ENCODE measurements at places on chromosomes 6 and 20.

DNA sequence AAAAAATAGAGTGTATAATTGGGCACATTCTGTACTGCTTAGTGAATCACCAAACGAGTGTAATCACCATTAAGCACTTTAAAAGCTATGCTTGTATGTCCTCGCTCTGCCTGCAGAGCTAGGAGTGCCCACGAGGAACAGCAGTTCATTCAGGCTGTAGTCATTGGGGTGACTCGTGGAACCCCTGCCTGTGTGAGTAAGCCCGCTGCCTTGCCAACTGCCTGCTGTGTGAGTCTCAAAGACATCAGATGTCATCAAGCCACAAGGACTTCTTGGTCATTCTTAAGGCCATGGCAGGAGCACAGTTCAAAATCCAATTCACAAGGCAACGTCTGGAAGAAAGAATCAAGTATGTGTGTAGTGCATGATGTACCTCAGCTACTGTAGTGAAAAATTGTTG is 60.4 kb downstream of the FOXO3 start:
- DNase-seq, result no peak

DNA sequence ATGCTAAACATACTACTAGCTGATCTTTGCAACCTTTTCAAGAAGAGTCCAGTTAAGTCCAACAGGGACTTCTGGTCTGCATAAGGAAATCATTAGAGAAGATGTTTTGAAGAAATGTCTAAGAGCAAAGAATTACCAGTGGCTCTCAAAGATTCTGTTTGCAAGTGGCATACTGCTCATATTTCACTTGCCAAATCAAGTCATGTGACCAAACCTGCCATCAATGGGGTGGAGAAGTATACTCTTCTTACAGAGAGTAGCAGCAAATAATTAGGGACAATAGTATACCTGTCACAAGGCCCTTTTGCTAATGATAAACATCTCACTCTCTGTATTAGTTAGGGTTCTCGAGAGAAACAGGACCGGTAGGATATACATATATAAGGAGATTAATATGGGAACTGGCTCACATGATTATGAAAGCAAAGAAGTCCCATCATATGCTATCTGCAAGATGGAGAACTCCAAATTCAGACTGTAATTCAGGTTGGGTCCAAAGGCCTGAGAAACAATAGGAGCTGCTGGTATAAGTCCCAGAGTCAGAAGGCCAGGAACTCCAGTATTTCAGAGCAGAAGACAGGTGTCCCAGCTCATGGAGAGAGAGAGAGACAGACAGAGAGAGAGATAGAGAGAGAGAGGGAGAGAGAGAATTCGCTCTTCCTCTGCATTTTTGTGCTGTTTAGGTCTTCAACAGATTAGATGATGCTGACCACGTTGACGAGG is 111.5 kb downstream of the LCA5 start:
- DNase-seq, result no peak

- DNase-seq, result no peak
These were observed 21.1 kb upstream of the NEDD9 start for GRCh38 chr6:11253594-11253993.

- DNase-seq, result no peak
These were observed 46.1 kb upstream of the DSN1 start for GRCh38 chr20:36819659-36820058.

GRCh38 chr6:156427345-156427744 is 349.8 kb upstream of the ARID1B start:
- no peak for DNase-seq

DNA sequence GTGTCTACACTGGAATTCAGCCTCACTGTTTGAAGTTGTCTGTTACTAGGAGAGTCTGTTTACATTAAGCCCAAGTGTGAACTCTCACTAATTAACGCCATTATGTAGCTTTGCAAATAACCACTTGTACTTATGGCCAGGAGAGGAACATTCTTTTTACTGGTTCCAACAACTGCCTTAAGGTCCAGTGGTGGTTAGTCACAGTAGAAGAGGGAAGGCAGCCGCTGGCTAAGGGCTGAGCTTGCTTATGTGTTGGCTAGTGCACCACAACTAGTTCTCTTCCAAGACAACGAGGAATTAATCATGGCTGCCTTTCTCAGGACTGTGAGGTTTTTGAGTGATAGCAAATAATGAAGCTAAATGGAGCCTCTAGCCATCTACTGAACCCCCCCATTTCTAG is 14.9 kb upstream of the SLC22A23 start:
- DNase-seq, result no peak

DNA sequence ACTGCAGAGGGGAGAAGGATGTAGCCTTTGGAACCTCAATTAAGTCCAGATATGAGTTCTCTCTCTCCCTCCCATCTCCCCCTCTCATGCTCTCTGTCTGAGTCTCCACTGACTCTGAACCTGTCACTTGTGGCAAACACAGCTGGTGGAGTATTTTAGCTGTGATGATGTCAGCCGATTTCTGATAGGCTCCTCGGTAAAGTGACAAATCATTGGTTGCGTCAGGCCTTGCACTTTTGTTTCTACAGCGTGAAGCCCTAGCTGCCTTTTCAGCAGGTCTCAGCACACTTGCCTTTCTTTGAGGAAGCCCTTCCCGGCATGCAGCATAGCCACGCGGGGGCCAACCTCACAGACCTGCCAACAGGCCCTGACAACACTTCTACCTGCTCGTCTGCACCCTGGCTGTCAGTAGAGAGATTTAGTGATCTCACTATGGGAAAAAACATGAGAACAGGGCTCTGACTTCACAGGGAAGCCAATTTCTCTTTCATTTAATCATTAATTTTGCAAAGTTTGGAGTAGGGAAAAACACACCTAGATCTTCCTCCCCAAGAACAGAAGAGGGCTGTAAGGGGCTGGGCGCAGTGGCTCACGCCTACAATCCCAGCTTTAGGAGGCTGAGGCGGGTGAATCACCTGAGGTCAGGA is 84.4 kb downstream of the GMPR start:
- DNase-seq, result no peak

DNA sequence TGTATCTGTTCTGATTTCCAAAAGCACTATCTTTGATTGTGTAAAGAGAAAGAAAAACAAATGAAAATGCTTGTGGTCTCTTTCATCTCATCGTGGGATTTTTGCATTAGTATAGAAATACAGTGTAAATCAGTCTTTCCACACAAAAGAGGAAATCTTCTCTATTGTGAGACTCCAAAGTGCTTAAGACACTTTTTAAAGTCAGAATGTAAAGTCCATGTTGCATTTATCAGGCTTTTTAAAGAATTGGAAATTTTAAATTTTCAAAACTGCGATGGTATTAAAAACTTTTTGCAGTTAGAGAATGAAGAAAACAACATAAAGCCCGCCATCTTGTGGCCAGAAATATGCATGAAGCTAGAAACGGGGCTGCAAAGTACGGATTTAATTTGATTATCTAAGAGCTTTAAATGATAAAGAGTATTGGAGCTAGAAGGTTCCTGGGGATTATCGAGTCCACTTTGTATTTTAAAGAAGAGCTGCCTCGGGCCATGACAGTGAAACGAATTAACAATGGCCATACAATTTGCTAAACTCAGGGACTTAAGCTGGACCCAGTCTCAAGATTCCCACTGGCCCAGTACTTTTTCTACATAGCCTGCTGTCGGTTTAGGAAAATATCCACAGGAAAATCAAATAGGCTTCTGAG is 339.6 kb downstream of the ARHGAP18 start:
- no peak for DNase-seq

DNA sequence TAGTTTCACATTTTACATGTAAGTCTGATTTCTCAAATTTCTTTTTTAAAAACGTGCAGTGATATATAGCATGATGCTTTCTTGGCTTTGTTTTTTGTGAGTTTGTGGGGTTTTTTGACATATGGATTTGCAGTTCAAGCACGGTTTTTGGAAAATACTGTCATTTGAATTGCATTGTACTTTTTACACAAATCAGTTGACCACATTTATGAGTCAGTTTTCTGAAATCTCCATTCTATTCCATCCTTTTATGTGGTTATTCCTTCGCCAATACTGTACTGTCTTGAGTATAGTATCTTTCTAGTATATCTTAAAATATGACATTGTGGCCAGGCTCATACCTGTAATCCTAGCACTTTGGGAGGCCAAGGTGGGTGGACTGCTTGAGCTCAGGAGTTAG is 890.0 kb upstream of the CITED2 start:
- no peak for DNase-seq

- DNase-seq, result no peak
These were observed 146.0 kb upstream of the ESR1 start for GRCh38 chr6:151661509-151661908.

GRCh38 chr6:4567141-4567540 is 209.1 kb upstream of the CDYL start:
- no peak for DNase-seq

- DNase-seq, result no peak
These were observed 91.1 kb upstream of the THBS2 start for GRCh38 chr6:169344750-169345065.

DNA sequence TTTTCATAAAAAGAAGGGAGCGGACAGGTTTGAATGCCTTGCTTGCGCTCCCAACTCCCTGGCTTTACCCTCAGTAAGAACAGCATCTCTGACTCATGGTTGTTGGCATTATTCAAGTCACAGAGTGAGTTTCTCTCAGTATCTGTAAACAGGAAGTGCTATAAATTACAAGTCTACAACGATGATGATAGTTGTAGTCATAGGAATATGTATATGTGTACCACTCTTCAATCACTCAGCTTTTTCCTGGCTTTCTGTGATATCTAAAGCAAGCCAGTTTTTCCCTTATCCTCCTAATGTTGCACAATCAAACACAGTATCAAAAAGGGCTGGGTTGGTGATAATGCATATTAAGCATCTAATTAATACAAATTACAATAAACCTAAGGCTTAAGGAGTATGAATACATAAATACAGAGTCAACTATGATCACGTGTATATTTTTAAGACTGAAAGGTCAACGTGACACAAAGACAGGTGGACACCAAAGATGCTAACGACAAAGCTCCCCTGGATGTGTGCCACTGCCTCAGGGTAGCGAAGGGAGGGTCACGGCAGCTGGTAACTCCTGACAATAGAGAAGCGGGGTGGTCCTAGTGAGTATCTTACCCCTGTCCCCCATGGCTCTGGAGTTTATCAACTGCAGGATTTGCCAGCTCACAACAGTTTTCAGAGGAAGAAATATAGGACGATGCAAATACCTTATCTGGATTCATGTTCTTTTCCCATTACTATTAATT is 202.8 kb downstream of the BTBD9 start:
- DNase-seq, result no peak
